ENCODE measurements at places on chromosomes 12 and 14.

GRCh38 chr12:65956056-65956738 lies 131.9 kb downstream of the HMGA2 start:
- DNase-seq = no peak

DNA sequence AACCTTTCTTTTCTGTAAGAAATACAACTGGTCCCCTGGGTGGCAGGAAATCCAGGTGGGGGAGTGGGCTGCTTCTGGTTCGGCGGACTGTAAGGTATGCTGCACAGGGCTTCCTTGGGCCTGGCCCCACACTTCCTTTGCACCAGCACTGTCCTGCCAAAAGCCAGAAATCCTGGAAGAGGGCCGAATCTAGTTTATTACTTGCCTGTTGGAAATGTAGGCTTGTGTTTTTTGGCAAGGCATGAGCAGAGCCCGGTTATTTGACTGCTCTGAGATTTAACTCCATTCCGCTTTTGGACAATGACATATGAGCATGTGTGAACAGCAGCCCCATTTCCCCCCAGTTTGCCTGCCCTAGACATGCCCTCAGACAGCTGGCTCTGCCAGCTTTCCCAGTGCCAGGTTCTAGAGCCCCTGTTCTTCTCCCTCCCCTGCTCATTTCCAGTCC lies 86.6 kb downstream of the BORCS5 start:
- DNase-seq = no peak

DNA sequence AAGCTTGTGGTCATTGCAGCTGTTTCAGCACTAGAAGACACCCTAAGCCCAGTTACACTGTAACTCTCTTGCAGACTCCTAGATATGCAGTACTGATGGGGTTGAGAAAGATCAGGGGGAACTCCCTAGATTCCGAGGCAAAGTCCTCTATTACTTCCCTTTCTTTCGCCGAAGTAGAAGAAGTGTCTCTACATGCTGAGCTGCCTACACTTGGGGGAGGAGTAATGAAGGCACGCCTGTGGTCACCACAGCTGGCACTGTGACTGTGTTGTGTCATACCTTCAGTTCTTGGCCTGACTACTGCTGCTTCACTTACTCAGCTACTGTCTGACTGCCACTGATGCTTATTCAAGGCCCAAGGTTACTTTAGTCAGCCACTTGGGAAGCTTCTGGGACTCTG lies 35.1 kb upstream of the RPL10L start:
- DNase-seq = no peak

DNA sequence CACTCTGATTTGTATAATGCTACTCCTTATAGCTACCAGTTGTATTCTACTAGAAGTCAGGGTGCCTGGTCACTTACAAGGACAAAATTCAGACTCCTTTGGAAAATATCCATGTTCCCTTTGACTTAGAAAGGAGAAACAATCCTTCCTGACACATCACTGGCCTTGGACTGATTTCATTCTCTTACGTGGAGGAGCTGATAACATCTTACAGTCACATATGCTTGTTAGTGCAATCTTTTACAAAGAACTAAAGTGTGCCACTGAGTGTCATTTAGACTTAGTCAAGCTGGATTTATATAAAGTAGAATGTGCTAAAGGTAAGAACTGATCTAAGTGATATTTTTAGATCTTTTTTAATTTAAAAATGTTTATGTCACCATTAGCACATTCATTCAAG lies 131.0 kb upstream of the TMTC2 start:
- DNase-seq = no peak

DNA sequence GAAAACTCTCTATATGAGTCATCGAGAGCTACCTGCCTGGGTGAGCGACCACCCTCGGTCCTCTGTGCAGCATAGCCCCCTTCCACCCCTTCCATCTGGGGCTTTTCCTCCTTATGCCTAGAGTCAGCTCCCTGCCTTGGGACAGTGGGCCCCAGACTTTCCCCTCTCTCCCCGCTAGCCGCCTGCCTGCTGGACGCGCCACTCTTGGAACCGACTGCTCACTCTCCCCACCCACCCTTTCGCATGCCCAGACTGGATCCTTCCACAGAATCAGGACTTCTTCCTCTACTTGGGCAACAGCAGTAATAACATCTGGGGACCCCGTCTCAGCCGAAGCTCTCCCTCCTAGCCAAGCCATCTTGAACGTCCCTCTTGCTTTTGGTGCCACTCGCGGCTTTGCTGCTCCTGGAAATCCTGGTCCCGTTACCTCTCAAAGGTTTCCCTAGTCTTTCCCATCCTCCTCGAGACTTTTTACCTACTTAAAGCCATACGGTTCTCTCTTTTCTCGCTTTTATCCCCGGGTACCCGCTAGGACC lies 671 bp downstream of the ESYT1 start:
- DNase-seq = peak; percentile 30

GRCh38 chr14:73007835-73008234 lies 19.1 kb downstream of the ZFYVE1 start:
- no peak for DNase-seq

DNA sequence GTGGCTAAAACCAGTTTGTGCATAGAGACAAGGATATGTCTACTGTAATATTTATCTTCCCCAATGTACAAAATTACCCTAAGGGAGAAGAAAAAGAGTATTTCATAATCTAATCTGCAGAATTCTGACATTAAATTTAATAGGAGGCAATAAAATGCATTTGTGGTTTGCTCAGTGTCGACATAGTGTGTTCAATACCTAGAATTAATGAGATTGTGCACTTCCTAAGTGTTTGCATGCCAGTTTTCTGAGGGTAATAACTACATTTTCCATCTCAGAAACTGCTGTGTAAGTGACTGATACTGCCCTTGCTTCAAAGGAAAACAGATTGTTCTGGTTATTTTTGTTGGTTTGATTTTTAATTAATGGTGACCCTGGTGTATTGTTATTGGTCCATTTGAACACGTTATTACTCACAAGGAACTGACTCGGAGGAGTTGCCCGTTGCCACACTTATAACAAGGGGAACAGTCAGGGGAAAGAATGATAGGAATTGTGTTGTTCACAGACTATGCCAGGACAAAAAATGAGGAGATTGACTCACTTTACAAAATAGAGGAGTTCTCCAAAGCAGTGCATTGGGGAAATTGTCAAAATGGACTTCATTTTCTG lies 960.3 kb upstream of the TMEM132C start:
- no peak for DNase-seq

DNA sequence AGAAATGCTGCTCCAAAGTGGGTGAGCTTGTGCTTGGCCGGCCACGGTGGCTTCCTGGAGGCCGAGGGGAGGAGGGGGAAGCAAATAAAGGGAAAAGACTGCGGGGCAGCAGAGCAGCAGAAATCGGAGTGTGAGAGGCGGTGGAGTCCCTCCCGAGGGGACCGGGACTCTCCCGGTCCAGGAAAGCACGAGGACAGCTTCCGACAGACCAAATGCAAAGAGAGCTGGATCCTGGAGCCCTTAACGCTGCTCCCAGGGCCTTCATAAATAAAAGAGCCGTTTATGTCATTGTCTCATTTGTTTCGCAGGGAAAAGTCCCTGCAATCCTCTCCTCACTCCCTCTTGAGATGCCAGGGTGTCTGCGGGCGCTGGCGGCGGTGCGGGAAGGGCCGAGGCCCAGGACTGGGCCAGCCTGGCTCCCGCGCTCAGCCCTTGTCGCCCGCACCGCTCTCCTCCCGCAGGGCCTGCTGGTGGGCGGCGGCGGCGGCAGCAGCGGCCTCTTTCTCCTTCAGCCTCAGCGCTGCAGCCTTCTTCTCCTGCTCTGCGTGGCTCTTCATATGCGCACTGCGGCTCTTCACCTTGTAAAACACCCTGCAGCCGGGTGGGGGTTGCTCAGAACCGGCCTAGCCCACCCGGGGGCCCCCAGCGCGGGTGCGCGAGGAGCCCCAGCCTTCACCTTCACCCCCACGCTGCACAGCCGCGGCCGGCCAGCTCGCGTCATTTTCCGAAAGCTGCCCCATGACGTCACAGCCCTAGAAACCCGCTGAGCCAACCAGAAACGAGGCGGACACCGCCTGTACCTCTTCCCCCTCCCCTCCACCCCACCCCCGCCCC lies 4.5 kb upstream of the PNMA1 start:
- DNase-seq = no peak

GRCh38 chr12:41151793-41152192 lies 36.3 kb upstream of the PDZRN4 start:
- DNase-seq = no peak

- DNase-seq = no peak
Observed at GRCh38 chr12:108802101-108802961, 55.1 kb downstream of the SSH1 start.

DNA sequence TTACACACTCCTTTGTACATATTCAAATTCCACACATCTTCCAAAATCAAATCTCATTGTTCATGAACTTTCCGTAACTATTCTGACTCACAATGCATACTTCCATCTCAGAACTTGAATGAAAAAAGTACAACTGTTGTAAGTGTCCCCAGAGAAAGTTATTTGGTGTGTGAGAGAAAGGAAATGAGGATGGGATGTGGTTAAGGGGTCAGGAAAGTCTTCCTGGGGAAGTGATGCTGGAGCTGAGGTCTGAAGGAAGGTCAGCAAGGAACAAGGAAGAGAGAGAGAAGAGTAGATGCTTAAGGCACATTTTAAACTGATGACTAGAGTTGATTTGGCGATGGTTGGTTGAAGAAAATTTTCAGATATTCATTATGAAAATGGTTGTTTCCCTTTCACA lies 340.0 kb upstream of the STXBP6 start:
- DNase-seq = no peak

DNA sequence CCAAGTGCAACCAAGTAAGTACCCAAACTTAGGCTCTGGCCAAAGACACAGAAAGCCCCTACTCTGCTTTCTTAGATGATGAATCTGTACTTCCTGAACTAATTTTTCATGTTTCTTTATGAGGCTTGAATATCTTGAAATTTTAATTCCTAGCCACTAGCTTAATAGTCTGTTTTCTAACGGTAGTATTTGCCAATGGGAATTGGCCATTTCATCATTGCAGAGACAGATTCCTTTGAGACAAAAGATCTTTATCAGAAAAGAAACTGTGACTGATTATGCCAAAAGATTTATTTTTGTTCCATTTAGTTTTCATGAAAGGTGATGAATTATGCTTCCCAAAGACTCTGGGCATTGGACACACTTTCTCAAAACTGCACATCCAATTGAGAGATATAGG lies 48.7 kb downstream of the DAD1 start:
- DNase-seq = no peak

DNA sequence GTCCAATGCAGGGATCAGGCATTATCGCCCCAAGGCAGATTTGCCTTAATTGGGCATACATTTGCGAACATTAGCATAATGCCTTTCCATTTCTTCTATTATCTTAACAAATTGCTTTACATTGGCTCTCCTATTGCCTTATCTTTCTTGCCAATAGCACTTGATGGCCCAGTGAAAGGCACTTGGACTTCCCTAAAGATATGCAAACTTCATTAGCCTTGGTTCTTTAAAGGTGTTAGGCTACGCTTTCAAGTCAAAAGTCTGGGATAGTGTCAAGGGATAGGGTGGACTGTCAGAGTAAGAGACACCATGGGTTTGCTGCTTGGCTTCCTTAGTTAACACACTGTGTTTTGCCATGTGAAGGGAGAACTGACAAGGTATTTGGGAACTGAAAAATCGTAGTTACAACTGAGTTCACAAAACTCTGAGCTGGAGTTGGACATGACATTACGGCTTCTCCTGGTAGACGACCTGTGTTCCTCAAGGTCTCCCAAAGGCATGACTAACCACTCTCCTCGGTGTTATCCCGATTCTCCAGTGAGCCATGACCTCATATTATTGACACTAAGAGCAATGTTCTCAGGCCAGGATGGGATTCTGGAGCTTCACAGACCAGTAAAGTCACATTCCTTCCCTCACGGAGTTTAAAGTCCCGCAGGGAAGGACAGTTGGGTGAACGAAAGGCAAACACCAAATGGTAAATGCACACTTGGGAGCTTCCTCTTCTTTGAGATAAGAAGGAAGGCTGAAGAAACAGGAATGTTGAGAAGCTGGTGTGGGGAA lies 65.2 kb downstream of the TBC1D30 start:
- no peak for DNase-seq

DNA sequence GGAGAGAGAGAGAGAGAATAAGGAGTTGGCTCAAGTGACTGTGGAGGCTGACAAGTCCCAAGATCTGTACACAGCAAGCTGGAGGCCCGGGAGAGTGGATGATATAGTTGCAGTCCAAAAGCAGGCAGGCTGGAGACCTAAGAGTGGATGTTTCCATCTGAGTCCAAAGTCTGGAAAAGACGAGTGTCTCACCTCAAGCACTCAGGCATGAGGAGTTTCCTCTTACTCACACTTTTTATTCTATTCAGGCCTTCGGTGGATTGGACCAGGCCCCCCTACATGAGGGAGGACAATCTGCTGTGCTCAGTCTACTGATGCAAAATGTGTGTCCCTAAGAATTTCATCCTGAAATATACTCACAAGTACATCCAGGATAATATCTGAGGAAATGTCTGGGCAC lies 484.6 kb downstream of the VRK1 start:
- no peak for DNase-seq

DNA sequence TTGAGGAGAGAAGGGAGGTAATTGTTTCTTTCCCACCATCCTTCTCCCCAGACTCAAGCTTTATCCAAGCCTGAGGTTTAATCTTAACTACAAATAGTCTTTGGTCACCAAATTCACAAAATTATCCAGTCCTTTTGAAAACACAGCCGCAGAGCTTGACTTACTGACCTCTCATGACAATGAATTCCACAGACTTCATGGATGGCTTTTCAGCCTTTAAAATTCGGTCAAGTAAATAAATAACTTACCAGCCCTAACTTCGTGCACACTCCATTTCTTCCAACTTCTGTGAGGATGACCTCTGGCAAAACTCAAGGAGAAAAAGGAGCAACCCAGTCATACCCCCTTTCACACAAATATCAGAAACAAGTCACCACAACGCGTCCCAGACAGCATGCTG lies 137.0 kb upstream of the CDKN3 start:
- no peak for DNase-seq

DNA sequence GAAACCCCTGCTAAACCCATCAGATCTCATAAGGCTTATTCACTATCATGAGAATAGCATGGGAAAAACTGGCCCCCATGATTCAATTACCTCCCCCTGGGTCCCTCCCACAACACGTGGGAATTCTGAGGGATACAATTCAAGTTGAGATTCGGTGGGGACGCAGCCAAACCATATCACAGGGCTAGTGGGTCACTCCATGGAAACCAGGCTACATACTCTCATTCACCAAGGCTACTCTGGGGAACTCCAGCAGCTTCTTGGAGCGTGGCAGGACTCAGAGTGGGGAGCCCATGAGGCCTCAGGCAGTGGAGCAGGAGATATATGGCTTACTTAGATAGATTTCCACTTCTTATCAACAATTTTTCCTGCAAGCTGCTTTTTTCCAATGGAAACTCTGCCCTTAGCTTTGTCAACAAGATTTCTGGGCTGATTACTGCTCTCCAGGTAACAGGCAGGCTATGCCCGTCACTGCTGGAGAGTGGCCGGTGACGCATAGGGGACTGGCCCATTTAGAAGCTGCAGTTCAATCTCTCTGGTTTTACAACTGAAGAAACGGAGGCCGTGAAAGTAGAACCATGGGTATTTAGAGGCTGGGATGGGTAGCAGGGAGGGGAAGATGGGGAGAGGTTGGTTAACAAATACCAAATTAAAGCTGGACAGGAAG lies 16.5 kb downstream of the VDR start:
- DNase-seq = no peak

- peak; percentile 90 for DNase-seq
Observed at GRCh38 chr14:106790189-106791036, 1264.0 kb downstream of the TMEM121 start.
